ENCODE measurements at places on chromosomes 7 and 10.

DNA sequence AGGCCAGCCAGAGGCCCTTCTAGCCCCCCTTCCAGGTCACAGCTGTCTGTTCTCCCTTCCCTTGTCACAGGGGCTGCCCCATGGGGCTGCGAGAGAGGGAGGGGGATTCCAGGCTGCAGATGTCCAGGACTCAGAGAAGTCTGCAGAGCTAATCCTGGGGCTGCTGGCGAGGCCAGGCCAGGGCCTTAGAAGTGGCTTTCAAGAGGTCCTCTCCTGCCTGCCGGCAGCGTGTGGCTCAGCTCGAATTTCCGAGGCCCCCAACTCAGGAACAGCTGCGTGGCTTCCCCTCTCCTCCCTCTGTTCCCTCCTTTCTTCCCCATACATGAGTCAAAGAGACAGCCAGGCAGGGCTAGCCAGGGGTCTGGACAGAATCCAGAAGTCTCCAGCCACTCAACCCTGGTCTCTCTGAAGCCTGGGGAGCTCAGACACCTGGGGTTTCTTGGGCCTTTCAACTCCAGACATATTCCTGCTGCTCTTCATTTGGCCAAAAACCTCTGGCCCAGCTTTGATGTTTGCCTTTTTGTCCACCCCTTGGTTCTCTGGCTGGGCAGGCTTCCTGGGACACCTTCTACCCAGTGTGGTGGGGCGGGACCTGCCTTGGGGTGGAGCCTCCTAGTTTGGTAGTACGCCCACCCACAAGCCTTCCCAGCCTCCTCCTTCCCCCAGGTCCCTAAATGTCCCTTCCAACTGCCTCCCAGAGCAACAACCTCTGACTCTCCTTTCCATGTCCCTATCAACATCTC, 21.8 kb upstream of the EIF5AL1 start:
- no peak for DNase-seq

GRCh38 chr10:132916421-132916841, 25.9 kb downstream of the CFAP46 start:
- no peak for DNase-seq

DNA sequence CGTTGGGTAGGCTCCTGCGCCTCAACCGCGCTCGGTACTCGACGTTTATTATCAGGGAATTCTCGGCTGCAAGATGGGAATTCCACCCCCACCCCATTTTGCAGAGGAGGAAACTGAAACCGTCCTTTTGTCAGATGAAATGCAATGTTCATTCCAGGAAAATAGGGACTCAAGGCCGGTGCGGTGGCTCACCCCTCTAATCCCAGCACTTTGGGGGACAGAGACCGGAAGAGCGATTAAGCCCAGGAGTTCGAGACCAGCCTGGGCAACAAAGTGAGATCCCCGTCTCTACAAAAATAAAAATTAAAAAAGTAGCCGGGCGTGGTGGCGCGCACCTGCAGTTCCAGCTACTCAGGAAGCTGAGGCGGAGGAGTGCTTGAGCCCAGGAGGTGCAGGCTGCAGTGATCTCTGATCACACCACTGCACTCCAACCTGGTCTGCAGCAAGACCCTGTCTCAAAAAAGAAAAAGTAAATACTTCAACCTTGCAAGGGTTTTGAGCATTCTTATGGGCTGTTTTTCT, 720 bp upstream of the RFC2 start:
- DNase-seq = no peak

DNA sequence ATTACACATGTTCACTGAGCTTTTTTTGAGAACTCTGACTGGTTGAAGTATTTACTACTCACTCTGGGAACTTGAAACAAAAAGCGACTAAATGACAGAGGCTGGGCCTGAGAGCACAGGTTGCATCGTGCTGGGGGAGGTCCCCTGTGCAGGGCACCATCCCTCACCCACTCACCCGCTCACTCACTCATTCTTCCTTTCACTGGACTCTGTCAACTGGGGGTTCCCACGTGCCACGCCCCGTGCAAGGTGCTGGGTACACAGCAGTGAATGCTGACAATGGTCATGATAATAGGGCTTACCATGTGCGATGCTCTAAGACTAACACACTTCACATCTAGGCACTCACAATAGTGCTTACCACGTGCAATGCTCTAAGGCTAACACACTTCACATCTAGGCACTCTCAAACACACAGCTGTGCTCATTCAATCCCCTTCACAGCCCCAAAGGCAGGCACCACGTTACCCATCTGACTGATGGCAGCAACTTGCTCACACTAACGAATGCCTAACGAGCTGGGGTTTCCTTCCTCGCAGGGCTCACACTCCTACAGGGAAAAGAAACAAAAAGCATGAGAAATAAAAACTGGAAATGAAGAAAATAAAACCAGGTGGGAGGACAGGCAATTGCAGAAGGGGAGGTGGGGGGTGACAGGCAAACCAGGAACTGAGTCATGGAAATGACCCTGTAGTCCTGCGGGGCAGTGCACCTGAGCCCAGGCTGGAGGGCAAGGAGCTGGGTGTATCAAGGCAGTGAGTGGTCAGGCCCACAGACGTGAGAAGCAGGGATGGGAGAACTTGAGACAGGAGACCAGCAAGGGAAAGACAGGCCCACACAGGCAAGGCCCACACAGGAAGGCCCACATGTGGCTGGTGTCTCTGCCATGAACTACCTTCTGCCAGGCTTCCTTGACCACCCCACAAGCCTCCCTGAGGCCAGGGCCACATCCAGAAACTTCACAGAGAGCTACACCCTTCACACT, 147.0 kb upstream of the FAM20C start:
- DNase-seq = no peak

DNA sequence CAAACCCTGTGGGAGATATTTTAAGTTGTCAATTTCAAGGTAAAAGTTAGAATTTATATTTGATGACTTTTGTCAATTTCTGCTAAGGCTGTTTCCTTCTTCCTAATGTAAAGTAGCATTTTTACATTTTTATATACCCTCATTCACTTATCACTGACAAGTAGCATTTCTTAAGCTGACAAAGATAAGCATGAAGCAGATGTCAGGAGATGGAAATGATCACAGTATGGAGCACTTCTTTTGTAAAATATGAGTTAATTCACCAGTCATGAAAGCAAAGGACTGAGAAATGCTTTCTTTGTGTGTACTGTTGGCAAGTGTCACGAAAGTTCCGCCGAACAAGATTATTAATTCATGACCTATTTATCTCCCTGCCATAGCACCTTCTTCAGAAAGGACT, 503.9 kb downstream of the DNAJB9 start:
- no peak for DNase-seq
